C1 segment of cervical spinal cord (tissue), 14 donors: ENCODE measurements at places on chromosomes 5 and 9.

- no peak for DNase-seq
Measured at GRCh38 chr5:113682497-113683136, 169.1 kb downstream of the YTHDC2 start.

- DNase-seq, result no peak
Measured at GRCh38 chr9:121486043-121486442, 13.6 kb downstream of the GGTA1 start.

- DNase-seq, result no peak
Measured at GRCh38 chr9:98778251-98778650, 18.1 kb downstream of the ANKS6 start.

- DNase-seq, result no peak
Measured at GRCh38 chr5:5331848-5332247, 90.6 kb upstream of the ICE1 start.

DNA sequence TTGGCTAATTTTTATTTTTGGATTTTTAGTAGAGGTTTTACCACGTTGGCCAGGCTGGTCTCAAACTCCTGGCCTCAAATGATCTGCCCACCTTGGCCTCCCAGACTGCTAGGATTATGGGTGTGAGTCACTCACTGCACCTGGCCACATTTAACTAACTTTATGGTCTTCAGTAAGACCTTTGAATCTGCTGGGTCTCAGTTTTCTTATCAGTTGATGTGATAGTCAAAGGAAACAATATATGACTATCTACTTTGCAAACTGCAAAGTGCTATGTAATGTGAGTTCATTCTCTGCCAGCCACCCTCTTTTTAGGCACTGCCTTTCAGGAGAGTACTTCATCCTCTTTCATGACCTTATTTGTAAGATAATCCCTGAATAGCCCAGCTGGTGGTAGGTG lies 474.7 kb downstream of the PDE4D start:
- DNase-seq, result no peak

DNA sequence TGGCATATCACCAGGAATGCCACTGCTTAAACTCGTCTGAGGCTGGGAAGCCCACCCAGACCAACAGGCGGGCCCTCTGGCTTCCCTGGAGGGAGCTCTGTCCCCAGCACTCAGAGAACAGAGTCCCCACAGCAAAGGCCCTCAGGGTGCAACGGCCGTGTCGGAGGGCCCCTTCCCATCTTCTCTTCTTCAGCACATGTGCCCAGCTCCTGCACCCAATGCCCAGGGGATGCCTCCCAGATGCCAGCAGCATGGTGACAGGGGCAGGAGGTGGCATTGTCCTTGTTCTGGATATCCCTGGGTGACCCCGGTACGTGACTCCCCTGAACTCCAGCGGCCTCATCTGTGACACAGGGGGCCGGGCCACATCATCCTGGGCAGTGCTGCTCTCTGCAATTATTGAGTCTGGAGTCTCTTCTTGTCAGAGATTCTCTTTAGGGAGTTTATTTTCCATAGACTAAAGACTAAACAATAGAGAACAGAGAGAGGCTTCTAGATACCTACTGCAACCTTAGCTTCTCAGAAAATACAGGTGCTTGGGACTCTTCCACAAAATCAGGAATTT lies 13.6 kb upstream of the OLFM1 start:
- DNase-seq, result no peak

- no peak for DNase-seq
Measured at GRCh38 chr5:175698401-175699115, 40.7 kb downstream of the HRH2 start.

DNA sequence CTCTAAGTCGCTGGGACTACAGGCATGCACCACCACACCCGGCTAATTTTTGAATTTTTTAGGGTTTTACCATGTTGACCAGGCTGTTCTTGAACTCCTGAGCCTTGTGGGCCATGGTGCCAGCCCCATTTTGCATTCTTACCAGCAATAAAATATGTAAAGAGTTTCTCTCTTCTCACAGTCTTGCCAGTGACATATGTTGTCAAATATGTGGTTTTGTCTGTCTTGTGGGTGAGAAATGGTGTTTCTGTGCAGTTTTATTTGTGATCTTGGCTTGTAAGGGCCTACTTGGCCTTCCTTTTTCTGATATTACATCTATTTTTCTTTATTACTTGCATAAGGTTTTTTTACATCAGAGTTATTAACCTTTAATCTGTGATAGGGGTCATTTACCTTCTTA lies 47.1 kb downstream of the SPIN1 start:
- DNase-seq, result no peak

DNA sequence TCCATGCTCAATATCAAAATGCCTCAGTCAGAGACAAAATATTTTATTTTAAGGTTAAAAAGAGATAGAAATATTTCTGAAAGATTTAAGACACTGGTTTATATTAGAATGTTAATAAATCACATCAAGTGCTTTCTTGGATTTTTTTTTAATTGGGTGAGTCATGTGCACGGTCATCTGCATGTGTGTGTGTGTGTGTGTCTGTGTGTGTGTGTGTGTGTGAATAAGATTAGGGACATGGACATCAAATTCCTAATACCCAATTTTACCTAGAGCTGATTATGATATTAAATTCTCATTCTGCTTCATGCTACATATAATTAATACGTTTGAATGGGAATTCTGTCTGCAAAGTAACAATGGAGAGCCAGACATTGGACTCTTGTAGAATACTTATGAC lies 122.9 kb downstream of the BASP1 start:
- no peak for DNase-seq
